CD4-positive, alpha-beta T cell treated with Interleukin-6 at 100 ng/mL for 8 hours (primary cell): ENCODE measurements at places on chromosomes 16 and 17.

GRCh38 chr17:49089094-49089493, 43.5 kb upstream of the B4GALNT2 start:
- DNase-seq: no peak

- no peak for DNase-seq
Observed at GRCh38 chr16:19301931-19302330, 16.4 kb downstream of the CLEC19A start.

- DNase-seq: no peak
Observed at GRCh38 chr16:64085296-64085695, 1036.6 kb downstream of the CDH11 start.

DNA sequence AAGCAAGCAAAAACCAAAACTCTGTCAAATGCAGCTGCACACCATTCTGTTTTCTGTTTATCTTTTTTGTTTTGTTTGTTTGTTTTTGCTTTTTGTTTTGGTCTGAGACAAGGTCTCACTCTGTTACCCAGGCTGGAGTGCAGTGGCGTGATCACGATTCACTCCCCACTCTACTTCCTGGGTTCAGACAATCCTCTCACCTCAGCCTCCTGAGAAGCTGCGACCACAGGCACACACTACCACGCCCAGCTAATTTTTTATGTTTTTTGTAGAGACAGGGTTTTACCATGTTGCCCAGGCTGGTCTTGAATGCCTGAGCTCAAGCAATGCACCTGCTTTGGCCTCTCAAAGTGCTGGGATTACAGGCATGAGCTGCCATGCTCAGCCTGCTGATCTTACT, 19.3 kb upstream of the SLFN13 start:
- peak; percentile 45 for DNase-seq

- DNase-seq: no peak
Observed at GRCh38 chr16:2078691-2079090, 30.9 kb downstream of the TSC2 start.

- no peak for DNase-seq
Observed at GRCh38 chr17:38796451-38797157, 2.8 kb downstream of the PIP4K2B start.

DNA sequence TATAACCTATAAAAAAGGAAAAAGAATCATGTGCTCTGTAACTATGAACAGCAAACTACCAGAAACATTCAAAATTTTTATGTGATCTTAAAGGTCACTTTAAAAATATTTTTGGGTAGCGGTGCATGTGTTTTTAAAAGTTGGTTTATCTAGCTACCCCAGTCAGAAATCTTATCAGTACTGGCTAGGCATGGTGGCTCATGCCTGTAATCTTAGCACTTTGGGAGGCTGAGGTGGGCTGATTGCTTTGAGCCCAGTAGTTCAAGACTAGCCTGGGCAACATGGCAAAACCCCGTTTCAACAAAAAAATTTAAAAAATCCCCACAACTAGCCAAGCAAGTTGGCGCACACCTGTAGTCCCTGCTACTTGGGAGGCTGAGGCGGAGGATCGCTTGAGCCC, 3.7 kb downstream of the CAPNS2 start:
- no peak for DNase-seq

- DNase-seq: no peak
Observed at GRCh38 chr16:62272035-62272434, 235.8 kb upstream of the CDH8 start.

GRCh38 chr17:15659663-15660062, 24.4 kb downstream of the TRIM16 start:
- DNase-seq: no peak

DNA sequence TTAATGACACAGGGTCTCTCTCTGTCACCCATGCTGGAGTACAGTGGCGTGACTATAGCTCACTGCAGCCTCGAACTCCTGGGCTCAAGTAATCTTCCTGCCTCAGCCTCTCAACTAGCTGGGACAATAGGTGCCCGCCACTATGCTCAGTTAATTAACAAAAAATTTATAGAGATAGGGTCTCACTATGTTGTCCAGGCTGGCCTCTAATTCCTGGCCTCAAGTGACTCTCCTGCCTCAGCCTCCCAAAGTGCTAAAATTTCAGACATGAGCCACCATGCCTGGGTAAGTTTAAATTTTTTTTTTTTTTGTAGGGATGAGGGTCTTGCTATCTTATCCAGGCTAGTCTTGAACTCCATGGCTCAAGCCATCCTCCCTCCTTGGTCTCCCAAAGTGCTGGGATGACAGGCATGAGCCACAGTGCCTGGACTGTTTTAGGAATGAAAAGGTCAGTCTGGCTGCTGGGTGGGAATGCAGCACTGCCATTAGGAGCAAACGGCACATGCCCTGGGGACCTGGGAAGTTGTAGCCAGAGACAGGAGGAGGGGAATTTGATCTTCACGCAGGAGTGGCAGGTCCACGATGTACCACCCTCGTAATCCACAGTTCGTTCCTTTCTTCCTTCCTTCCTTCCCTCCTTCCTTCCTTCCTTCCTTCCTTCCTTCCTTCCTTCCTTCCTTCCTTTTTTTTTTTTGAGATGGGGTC, 106.7 kb downstream of the HAPSTR1 start:
- no peak for DNase-seq
